ENCODE measurements at places on chromosomes 1 and 21.

GRCh38 chr1:185068341-185068740 is 23.0 kb downstream of the RNF2 start:
- no peak for DNase-seq

DNA sequence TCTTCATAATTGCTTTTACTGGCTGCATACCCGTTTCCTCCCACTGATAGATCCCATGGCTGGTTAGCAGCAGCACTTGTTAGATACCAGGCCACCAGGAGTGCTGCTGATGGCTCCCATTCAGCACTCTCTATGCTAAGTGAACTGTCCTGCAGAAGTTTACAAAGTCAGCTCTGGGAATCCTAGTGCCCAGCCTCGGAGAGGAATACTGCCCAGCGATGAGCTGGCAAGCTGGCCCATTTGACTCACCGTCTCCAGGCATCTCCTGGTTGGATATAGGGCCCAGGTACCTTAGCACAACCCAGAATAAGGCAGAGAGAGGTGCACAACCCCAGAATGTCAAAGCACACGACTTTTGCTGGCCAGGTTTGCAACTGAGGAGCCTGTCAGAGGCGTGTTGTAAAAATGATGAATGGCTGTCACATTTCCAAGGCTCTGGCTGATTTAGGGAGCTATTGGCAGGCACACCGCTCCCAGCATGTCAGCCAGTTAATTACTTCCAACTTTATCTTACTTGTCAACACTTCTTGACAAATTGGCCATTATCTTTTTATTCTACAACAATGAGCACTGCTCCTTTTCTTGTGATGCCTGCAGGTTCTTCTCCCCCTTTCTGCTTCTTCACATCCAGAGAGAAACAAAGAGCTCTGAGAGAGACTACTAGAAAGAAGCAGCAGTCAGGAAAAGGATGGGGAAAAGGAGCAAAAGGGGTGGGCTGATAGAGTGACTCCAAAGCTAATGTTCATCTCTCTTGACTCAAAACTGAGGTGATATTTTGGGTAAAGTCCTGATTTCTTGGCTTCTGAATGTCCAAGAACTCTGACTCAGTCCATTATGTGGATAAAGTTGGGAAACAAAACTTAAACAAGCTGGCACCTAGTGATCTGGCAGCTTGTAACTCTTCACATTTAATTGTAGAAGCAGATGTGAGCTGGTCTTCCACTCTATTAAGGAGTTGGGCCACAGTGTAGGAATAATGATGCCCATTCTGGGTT is 10.8 kb upstream of the ANGPTL7 start:
- no peak for DNase-seq

DNA sequence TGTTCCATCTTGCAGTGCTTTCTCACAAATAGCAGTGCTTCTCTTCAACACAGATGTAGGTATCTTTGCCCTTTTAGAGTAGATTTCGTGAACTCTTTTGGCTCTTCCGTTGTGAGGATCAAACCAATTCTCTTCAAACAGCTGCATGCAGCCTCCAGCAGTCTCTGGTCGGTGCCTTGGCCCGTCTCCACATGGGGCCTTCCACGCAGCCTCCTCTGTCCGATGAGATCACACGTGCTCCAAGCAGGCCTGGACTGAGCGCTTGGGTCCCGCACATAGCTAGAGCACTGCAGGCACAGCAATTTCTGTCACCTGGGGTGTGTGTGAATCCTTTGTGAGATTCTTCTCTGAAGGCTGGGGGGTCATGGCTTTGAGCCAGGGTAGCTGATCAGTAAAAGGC is 82.8 kb upstream of the KCNE2 start:
- DNase-seq: no peak

GRCh38 chr1:38741341-38741740 is 118.2 kb downstream of the RRAGC start:
- DNase-seq: no peak

GRCh38 chr1:166164995-166165660 is 1.7 kb downstream of the FAM78B start:
- DNase-seq: no peak

- peak; percentile 26 for DNase-seq
These were observed 143.4 kb downstream of the ZZZ3 start for GRCh38 chr1:77538956-77539518.

GRCh38 chr1:230057681-230058565 is 9.1 kb upstream of the GALNT2 start:
- DNase-seq: no peak

DNA sequence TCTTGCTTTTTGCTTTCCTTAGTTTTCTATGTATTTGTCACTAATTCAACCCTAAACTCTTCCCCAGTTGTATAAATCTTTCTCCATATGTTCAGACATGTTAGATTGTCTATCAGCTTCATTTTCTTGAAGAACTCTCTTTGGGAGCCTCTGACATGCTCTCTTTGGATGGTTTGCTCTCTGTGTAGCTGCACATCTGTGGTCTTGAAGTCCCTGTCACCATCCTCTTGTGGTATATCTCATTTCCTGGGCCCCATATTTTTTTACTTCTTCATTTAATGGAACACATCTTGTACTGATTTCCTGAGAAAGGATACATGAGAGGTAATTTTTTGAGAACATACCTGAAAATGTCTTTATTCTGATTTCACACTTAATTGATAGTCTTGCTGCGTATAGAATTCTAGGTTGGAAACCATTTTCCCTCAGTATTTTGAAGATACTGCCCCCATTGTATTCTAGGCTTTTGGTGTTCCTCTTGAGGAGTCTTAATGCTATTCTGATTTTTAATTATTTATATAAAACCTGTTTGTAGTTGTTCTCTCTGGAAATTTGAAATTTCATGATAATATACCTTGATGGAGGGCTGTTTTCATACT is 72.6 kb downstream of the ST3GAL3 start:
- no peak for DNase-seq

GRCh38 chr1:201531551-201532425 is 7.1 kb upstream of the NAV1 start:
- no peak for DNase-seq

DNA sequence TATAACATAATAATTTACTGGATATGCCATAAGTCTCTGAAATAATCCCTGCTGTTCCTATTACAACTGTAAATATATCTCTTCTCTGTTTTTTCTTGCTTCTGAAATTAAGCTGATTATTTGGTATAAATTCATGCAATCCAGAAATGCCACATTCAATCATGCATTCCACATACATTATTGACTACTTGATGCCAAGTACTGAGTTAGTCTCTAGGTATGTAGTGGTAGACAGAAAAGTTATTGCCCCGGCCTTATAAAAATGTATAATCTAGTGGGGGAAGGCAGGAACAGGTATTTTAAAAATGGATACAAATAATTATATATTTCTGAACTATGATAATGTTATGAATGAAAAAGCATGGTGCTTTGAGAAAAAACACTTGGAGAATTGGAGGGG is 338.6 kb upstream of the SNX7 start:
- no peak for DNase-seq

DNA sequence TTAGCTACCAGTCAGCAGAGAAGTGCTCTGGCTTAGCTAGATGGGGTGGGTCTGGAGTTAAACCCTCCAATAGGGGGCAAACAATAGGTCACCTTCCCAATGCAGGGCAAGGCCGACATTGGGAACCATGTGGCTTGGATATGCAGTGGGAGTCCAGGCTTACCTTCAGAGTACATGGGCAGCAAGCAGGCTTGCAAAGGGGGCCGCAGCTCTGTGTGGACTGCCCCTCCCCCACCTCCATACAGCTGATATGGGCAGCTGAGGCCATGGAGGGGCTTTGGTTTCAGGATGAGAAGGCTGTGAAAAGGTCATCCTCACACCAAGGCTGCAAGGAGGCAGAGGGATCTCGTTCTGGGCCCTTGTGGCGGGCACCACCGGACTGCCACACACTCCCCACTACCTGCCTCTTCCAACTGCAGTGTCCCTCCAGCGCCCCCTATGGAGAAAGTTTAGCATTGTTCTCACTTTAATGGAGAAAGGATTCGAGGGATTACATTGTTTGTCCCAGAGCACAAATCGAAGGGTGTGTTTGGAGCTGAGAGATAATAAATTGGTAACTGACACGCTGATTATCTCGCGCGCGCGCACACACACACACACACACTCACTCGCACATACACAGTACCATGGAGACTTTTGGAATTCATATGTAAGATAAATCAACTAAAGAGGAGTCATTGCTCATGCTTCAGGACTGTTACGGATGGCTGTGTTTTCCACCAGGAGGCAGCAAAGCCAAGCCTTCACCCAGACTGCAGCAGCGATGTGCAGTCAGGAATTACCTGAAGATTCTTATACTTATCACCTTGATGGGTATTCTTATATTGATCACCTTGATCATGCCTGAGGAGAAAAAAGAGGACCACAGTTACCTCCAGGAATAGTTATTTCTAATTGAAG is 7.0 kb upstream of the SMCP start:
- DNase-seq: peak; percentile 16

DNA sequence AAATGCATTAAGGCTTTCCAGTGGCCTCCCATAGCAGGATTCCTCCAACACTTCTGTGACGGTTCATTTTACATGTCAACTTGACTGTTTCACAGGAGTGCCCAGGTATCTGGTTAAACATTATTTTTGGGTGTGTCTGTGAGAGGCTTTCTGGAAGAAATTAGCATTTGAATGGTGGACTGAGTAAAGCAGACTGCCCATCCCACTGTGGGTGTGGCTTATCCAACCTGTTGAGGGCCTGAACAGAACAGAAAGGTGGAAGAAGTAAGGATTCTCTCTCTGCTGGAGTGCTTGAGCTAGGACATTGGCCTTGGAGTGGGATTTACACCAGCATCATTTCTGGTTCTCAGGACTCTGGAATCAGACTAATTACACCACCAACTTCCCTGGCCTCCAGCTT is 85.6 kb downstream of the RGS7 start:
- no peak for DNase-seq

- no peak for DNase-seq
These were observed 82.3 kb downstream of the SSBP3 start for GRCh38 chr1:54323921-54324250.

DNA sequence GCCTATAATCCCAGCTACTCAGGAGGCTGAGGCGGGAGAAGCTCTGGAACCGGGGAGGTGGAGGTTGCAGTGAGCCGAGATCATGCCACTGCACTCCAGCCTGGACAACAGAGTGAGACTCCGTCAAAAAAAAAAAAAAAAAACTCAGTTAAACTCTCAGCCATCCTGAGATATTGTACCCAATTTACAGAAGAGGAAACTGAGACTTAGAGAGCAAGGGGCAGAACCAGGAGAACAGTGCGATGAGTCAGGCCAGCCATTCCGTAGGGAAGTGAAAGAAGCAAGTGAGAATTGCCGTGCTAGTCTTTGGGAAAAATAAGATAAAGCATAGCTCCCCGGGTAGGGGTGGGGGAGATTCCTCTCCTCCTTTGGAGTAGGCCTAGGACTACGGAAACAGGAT is 69.7 kb downstream of the SETD4 start:
- no peak for DNase-seq

- DNase-seq: no peak
These were observed 72.1 kb downstream of the GPR52 start for GRCh38 chr1:174519844-174520243.

DNA sequence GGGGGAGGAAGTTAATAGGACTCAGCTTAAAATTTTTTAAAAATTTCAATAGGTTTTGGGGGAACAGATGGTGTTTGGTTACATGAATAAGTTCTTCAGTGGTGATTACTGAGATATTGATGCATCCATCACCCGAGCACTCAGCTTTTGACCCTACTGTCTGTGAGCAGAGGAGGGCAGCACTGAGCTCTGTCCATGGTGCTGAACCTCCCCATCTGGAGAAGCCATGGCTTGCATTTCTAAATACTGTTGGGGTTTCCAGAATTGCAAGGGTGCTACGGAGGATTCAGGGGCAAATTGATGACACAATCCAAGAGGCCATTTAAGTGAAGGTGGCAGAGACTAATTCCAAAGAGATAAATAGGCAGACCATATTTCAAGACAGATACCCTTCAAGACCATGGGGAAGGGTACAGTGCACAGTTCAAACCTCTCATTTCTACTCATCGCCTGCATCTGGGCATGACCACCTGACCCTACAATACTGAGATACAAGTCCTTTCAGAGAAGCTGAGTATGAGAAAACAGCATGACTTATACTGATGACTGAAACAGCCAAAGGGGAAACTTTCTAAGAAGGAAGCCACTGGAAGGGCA is 17.2 kb downstream of the SYT2 start:
- peak; percentile 68 for DNase-seq

Data from HuH-7.5 (cell line).